ENCODE measurements at places on chromosomes 2 and 18.

- no peak for DNase-seq
Observed at GRCh38 chr18:72762515-72763122, 105.2 kb downstream of the NETO1 start.

GRCh38 chr2:124915567-124915966, 890.5 kb downstream of the CNTNAP5 start:
- DNase-seq = no peak

- no peak for DNase-seq
Observed at GRCh38 chr2:429575-430254, 141.8 kb upstream of the ALKAL2 start.

DNA sequence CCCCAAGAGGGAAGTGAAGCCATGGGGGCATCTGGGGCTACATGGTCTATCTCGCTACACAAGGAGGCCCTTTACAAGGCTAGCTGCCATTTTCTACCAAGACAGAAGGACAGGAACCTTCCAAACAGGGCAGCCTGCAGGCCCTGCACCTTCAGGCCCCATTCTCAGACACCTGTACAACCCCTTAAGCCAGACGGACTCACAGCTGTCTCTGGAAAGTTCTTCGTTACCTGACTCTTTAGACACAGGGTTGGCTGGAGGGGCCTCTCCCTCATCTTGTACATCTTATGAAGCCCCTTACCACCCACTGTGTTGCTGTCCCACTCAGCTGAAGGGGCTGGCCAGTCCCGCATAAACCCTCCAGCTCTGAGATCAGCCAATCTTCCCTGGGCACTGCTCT, 17.2 kb downstream of the TMEM127 start:
- no peak for DNase-seq

DNA sequence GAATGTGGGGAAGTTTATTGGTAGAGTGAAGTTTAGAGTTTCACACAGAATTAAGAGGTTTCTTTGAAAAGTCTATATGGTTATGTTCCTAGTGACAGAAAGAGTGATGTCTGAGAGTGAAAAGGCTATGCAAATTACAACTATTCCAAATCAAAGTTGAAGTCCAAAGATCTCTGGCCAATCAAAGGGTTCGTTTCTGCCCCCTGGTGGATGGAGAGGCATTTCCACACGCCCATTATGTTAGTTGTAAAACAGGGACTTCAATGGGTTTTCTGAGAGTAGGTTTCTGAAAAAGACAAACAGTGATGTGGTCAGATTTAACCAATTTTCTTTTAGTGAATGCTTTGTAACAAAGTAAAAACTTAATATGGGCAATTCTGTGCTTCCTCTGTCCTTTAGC, 441.5 kb upstream of the POU3F3 start:
- DNase-seq = no peak

GRCh38 chr18:50629148-50629631, 69.3 kb downstream of the MAPK4 start:
- no peak for DNase-seq

- no peak for DNase-seq
Observed at GRCh38 chr18:25817546-25818237, 272.7 kb downstream of the SS18 start.

- no peak for DNase-seq
Observed at GRCh38 chr18:44958455-44958854, 277.8 kb downstream of the SETBP1 start.

- DNase-seq = no peak
Observed at GRCh38 chr2:160893581-160893980, 266.6 kb upstream of the TANK start.

DNA sequence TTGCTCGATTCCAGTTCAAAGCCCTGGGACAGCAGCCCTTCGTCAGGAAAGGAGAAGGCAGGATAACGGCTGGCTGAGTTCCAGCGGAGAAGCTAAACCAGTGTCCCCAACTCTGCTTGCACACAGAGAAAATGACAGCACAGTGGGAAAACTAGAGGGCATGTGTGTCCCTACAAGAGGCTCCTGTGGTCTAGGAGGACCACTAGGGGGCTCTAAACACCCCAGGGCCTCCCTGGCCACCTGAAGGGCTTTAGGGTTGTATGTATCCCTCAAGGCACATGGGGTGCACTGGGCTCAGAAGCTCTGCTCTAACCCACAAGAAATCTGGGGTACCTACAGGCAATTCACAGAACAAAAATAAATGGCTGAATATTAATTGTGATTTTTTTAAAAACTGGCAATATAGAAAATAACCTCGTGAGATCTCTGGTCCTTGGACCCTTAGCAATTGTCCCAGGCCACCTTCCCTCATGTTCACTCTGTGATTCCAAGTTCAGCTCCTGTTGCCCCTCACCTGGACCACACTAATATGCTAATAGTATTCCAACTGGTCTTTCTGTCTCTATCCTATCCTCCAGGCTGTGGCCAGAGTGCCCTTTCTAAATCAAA, 17.5 kb downstream of the STAT1 start:
- no peak for DNase-seq

GRCh38 chr2:239398521-239398921, 2.3 kb downstream of the HDAC4 start:
- DNase-seq = no peak

GRCh38 chr2:236107942-236108625, 60.1 kb downstream of the GBX2 start:
- no peak for DNase-seq

DNA sequence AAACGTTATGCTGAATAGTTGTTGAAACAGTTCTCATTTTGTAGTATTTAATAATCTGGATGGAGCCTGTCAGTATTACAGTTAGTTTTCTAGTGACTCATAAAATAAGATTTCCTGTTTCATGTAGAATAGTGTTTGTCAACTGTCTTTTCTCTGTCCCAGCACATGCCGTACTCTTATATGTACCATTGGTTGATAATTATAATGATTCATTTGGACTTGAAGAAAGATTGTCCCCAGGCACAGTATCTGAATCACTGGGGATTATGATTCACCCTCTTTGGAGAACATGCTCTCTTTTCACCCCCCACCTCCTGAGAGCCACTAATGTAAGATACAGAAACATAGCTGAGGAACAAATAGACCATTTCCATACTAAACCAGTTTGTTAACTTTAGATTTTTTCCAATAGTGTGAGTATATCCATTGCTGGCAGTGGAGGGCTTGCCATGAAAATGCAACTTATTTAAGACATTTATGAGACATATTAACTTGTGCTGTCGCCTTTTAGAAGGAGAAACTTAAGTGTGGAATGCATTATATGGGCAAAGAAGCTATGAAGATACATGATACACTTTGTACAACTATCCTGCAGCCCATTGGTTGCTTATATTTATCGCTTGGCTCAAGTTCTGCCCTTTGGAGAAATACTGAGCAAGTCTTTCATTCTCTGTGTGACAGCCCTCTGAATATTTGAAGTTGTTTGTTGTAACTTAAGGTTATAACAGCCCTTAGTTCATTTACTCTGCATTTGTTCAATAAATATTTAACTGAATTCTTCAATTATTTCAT, 12.4 kb downstream of the COPS8 start:
- no peak for DNase-seq

- no peak for DNase-seq
Observed at GRCh38 chr2:149115781-149116180, 77.3 kb downstream of the LYPD6B start.

GRCh38 chr2:204691911-204692510, 146.7 kb downstream of the PARD3B start:
- peak; percentile 15 for DNase-seq

DNA sequence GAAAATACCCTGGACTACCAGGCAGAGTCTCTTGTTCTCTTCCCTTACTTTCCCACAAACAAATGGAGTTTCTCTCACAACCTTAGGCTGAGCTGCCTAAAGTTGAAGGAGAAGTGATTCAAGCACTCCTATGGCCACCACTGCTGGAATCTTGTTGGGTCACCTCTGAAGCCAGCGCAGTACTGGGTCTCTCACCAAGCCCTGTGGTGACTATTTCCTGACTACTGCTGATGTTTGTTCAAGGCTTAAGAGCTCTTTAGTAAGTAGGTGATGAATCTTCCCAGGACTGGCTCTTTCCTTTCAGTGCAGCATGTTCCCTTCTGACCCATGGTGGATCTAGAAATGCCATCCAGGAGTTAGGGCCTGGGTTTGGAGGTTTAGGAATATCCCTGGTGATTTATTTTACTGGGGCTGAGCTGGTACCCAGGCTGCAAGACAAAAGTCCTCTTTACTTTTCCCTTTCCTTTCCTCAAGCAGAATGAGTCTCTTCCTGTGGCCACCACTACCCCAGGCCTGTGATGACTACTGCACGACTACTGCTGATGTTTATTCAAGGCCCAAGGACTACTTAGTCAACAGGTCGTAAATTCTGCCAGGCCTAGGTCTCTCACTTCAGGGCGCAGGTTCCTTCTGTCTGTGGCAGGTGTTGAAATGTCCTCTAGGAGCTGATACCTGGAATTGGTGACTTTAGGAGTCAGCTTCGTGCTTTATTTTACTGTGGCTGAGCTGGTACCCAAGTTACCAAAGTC, 121.8 kb downstream of the SLC4A10 start:
- no peak for DNase-seq

DNA sequence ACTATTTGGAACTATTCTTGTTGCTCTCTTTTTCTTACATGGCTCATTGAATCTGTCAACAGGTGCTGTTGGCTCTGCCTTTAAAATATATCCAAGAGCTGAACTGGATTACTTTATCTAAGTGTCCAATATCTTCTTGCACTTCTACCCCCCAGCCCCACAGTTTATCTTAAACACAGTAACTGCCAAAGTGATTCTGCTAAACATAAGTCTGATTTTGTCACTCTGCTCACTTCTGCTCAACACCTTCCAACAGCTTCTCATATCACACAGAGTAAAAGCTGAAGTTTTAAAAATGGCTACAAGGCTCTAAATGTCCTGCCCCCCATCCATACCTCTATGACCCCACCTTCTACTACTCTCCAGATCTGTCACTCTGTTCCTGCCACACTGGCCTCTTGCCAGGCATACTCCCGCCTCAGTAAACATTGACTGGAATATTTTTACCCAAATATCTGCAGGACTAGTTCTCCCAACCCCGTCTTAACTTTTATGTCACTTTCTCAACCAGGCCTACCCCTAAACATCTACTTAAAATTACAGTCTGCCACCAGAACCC, 130.7 kb downstream of the CCDC148 start:
- no peak for DNase-seq

GRCh38 chr2:201126308-201127151, 10.6 kb downstream of the CFLAR start:
- DNase-seq = peak; percentile 57

- DNase-seq = peak; percentile 60
Observed at GRCh38 chr18:12391487-12392165, 14.6 kb upstream of the AFG3L2 start.

DNA sequence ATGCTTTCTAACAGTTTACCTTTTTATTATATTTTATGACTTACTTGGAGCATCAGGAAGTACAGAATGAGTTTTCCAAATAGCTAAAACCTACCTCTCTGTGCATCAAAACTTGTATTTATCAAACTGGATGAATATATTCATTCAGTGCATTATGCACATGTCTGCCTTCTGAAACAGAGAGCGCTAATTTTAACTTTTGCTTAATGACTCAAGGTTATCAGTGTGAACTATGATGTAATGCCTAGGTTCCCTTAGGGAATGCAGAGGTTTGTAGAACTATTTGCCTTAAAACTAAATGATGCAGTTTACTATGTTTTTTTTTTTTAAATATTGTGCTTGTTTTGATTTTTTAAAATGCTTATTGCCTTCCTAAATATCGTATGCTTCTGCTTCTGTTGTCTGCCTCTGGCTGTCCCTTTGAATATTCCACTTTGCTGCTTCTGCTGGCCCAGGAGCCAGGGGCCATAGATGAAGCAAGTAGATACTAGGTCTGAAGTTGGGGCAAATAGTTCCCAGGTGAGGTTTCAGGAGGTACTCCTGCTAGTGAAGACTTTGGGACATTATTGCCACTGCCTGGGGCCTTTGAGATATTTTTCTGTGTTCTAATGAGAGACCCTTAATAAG, 16.5 kb downstream of the TMEM178A start:
- DNase-seq = no peak

GRCh38 chr2:240383099-240383758, 52.2 kb upstream of the GPC1 start:
- DNase-seq = no peak

DNA sequence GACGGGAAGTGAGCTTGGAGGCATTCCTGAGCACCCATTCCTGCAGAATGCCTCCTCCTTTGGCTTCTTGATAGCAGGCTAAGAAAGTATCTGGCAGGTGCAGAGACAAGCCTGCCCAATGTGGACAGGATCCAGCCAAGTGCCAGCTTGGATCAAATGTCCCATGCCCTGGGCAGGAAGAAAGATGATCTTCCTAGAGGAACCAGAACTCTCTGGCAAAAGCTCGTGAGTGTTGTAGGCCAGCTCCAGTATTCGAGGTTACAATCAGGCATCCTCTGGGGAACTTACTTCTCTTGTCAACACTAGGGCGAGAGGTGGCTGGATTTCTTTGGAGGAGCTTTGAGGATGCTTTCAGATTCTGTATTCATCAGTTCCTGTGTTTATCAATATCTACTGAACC, 29.9 kb upstream of the PDIA6 start:
- DNase-seq = no peak

- DNase-seq = no peak
Observed at GRCh38 chr2:201644001-201644400, 698 bp upstream of the TMEM237 start.

DNA sequence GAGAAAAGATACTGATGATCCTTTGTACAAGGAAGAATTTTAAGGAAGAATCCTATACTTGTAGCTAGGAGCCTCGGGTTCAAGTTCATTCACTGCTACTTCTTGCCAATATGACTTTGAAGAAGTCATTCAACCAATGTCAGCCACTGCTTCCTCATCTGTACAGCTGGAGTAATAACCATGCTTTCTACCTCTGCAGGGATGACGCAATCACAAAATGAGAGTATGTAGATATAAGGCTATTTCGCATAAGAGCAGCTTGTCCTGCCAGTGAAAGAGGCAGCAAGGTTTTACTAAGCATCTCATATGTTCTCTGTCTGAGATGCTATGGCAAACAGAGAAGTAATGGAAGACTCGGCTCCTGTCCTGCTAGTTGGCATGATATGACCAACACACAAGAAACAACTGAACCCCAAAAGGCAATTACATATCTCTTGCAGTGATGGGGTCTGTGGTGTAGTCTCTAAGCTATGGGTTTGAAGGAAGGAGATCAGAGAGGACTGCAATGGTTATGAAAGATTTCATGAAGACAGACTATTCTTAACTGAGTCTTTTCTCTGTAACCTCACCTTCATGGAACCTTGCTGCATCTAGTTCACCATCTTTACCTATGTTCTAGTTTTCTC, 9.2 kb downstream of the AAK1 start:
- DNase-seq = no peak

DNA sequence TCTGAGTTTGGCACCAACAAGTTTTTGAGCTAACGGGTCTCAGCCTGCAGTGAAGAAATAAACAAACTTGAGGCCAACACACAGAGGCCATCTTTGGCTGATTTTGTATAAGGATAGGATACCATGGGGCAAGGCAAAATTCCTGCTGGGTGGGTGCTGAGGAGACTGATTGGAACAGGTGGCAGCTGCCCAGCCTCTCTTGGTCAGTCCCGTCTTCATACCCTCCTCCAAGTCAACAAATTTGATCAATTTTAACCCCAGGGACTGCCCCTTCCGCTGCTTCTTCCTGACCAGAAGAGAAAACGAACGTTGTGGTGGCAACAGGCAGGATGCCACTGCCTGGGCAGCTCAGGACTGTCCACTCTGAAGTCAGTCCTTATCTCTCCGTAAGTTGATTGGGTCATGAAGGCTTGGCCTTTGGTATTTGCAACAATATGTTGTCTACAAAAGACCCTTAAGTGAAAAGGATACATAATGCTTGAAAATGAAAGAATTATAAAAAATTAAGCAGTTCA, 139.3 kb downstream of the SPP2 start:
- DNase-seq = no peak

- no peak for DNase-seq
Observed at GRCh38 chr18:57768537-57769326, 34.4 kb downstream of the ATP8B1 start.
